Putamen (tissue), 1 donor: ENCODE measurements at places on chromosomes 1 and 21.

- no peak for DNase-seq
These were observed 14.5 kb upstream of the AXDND1 start for GRCh38 chr1:179351281-179351680.

GRCh38 chr1:21818656-21819055, 6.6 kb downstream of the LDLRAD2 start:
- DNase-seq: no peak

GRCh38 chr1:66294707-66295370, 239.1 kb upstream of the SGIP1 start:
- no peak for DNase-seq

DNA sequence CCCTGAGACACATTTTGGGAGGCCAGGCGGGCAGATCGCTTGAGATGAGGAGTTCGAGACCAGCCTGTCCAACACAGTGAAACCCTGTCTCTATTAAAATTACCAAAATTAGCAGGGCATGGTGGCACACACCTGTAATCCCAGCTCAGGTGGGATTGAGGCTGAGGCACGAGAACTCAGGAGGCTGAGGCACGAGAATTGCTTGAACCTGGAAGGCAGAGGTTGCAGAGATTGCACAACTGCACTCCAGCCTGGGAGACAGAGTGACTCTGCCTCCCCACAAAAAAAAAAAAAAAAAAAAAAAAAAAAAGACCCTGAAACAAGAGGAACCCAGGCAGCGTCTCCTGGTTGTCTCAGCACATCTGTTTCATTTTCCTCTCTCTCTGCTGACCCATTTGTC, 24.2 kb downstream of the PGM1 start:
- no peak for DNase-seq

DNA sequence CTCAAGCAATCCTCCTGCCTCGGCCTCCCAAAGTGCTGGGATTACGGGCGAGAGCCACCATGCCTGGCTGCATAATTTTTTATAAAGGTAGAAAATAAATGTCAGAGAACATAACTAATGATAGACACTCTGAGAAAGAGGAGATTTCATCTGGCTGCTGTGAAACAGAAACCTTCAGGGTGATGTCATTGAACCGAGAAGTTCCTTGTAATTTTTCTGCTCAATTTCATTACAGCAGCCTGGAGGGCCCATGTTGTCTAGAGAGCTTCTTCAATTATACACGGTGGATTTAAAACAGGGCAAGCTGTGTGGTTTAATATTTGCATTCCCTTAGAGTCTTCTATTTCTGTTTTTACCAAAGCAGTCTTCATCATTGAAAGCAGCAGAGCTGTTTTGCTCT, 64.3 kb upstream of the MORC3 start:
- no peak for DNase-seq

DNA sequence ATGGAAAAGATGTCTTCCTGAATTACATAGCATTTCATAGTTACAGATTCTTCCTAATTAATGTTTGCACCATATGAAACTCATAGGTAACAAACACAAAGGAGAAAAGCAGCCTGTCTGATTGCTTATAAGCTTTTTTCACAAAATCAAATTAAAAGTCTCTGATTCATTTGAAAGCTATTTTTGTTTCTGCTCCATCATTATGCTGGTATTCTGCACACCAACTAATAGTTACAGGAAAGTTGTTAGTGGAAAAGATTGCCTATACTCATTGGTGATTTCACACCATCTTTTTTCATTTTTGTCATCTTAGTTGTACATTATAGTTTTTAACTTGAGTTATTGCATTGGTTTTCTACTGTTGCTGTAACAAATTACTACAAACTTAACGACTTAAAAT, 70.0 kb downstream of the PRKAA2 start:
- DNase-seq: no peak

- no peak for DNase-seq
These were observed 168.0 kb upstream of the NR5A2 start for GRCh38 chr1:199859491-199859933.

- DNase-seq: no peak
These were observed 490.5 kb upstream of the LRRC7 start for GRCh38 chr1:69077198-69077597.

GRCh38 chr1:248686815-248687214, 15.8 kb downstream of the OR14I1 start:
- DNase-seq: no peak

GRCh38 chr1:211132721-211133392, 1.1 kb downstream of the KCNH1 start:
- DNase-seq: peak; percentile 22

DNA sequence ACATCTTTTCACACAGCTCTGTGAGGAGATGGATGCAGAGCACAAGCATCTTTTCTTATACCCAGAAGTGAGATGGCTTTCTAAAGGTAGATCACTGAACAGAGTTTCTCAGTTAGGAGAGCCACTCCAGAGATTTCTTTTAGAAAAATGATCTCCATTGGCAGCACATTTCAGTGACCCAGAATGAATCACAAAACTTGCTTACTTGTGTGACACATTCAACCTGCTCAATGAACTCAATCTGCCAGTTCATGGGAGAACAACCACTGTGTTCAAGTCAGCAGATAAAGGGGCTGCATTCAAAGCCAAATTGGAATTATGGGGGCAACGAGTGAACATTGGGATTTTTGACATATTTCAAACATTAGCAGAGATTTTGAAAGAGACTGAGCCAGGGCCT, 78.3 kb downstream of the UCHL5 start:
- DNase-seq: no peak

DNA sequence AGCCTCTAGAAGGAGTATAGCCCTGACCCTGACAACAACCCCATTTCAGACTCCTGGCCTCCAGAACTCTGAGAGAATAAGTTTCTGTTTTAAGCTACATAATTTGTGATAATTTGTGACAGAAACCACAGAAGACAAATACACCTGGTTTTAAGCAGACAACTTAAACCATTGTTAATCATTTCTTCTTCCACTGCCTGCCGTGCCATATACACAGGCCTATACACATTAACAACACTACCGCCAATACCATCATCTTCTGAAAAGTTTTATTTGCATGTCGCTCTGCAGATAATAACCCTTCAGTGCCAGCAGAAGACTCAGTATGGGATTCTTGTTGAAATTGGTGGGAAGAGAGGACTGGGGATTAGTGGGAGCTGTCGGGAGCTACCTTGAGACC, 39.9 kb upstream of the KRTAP19-8 start:
- DNase-seq: no peak

DNA sequence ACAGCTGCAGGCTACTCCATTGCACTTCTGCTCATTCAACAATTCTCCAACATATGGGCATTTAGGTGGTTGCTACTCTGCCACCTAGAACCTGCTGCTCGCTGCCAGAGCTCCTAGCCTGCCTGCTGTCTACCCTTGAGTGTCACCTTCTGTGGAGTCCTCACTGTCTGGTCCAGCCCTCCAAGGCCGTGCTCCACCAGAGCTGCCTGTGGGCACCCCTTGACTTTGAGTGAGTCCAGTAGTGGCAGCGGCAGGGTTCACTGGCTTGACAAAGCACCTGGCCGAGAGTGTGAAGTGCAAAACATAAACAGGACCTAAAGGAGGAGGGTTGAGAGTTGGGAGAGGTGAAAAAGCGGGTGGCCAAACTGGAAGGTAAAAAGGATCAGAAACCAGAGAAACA, 120.3 kb upstream of the DNAH14 start:
- DNase-seq: no peak

DNA sequence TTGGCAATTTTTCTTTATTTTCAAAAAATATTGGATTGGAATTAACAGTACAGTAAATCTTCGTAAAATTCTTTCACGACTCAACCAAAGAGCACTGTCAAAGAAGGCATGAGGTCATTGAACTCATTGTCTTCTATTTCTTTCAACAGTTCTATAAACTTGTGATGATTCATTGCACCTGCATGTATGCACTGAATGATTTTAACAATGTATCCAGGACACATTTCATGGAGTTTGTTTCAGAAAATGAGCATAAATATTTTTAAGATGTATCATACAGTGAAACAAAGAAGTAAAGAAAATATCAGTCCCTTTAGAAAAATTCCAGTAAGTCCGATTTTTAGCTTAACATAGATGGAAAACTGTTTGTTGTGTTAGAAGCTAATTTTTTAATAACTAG, 33.6 kb upstream of the CD34 start:
- no peak for DNase-seq

- DNase-seq: no peak
These were observed 180.7 kb upstream of the VAMP3 start for GRCh38 chr1:7590426-7590790.

DNA sequence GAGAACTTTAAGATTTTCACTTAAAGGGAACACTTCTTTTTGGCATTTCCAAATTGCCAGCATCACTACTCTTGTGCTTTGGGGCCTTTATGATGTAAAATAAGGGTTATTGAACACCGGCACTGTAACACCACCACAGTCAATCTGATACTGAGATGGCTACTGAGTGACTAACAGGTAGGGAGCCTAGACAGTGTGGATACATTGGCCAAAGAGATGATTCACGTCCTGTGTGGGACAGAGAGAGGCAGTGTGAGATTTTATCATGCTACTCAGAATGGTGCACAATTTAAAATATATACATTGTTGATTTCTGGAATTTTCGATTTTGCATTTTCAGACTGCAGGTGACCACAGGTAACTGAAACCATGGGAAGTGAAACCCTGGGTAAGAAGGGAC, 261.6 kb downstream of the SPATA17 start:
- DNase-seq: no peak

DNA sequence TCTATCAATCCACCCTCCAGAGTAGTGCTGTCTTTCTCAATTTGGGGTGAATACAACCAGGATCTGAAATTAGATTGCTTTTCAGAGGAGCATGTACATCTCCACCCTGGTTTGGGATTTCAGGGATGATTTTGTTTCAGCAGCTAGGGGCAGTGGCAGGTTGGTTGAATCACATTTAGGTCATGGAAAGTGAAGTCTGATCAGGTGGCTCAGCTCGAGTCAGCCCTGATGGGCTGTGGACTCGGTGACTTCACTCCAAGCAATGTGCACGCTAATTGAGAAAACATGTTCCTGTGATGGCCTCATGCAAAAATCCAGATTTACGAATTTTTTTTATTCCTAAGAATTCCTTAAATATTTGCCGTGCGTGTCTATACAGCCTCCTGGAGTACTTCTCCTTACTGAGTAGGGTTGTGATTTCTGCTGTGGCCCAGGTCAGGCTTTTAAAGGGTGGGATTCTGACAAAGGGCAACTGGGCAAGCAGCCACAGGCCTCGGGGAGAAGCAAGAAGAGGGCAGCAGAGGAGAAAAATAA, 7.5 kb downstream of the NGF start:
- DNase-seq: no peak

- DNase-seq: no peak
These were observed 25.3 kb downstream of the SERTAD4 start for GRCh38 chr1:210257698-210258529.

DNA sequence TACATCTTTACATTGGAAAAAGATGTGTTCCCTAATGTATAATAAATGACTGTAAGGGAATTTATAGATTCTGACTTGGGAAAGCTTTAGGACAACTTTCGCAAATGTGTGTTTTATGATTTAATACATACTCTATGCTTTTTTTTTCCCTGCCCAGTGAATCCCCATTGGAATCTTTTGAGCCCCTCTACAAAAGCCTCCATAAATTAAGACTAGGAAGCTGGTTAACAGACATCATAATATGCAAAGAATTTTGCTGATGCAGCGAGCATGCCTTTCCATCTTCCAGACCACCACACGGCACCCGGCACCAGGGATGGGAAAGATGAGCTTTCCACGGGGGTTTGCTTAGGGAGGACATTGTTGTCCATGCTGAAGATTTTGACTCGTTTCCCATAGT, 156.1 kb upstream of the IVNS1ABP start:
- DNase-seq: no peak

DNA sequence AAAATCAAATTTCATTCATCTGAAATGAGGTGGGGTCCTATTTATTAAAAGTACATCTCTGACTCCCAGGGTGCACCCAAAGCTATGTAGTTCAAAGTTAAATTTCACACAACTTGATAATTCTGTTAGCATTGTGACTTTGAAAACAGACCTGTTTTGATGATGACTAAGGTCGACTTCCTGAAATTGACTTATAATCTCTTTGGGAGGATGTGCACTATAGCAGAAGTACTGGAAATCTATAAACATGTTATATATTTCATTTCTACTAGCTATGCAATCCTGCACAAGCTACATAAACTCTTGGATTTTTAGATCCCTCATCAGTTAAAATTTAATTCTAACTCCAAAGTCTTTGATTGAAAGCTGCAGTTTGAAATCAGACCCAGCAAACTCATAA, 507.6 kb downstream of the NEGR1 start:
- no peak for DNase-seq

- DNase-seq: no peak
These were observed 13.3 kb downstream of the COL6A2 start for GRCh38 chr21:46111193-46111571.

- DNase-seq: no peak
These were observed 112.8 kb downstream of the PLPP3 start for GRCh38 chr1:56466538-56466937.

DNA sequence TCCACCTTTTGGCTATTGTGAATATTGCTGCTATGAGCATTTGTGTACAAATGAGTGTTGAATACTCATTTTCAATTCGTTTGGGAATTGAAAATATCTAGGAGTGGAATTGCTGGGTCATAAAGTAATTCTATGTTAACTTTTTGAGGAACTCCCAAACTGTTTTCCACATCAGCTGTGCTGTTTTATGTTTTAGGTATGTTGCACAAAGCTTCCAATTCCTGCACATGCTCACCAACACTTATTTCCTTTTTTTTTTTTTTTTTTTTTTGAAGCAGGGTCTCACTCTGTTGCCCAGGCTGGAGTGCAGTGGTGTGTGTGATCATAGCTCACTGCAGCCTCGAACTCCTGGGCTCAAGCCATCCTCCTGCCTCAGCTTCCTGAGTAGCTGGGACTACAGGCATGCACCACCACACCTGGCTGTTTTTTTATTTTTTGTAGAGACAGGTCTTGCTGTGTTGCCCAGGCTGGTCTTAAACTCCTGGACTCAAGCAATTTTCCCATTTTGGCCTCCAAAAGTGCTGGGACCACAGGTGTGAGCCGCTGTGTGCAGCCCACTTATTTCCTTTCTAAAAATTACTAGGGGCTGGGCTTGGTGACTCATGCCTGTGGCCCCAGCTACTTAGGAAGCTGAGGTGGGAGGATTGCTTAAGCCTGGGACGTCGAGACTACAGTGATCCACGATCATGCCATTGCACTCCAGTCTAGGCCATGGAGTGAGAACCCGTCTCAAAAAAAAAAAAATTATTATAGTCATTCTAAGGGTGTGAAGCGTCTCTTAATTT, 33.4 kb downstream of the TMCC2 start:
- no peak for DNase-seq

GRCh38 chr1:51663105-51663504, 46.2 kb downstream of the OSBPL9 start:
- DNase-seq: no peak

GRCh38 chr1:20404466-20404865, 81.5 kb downstream of the CAMK2N1 start:
- DNase-seq: peak; percentile 62

DNA sequence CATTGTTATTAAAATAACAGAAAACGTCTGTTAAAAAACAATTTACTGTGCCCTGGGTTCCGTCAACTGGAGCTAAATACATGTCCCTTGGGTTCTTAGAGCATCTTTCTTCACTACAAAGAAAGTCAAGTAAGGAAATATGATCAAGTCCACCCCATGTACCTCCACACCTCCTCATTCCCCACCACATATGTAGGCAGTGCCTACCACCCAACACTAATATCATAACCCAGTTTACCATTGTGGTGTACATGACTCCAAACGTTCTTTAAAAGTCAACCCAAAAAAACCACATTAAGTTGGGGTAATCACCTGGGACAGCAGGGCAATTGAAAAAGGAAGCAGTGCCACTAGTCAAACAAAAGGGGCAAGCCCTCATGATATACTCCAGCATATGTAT, 7.8 kb upstream of the LRRC52 start:
- DNase-seq: no peak

- no peak for DNase-seq
These were observed 1.7 kb downstream of the F5 start for GRCh38 chr1:169584483-169585144.
